Right renal cortex interstitium (tissue), 3 donors: ENCODE measurements at places on chromosomes 5 and 9.

DNA sequence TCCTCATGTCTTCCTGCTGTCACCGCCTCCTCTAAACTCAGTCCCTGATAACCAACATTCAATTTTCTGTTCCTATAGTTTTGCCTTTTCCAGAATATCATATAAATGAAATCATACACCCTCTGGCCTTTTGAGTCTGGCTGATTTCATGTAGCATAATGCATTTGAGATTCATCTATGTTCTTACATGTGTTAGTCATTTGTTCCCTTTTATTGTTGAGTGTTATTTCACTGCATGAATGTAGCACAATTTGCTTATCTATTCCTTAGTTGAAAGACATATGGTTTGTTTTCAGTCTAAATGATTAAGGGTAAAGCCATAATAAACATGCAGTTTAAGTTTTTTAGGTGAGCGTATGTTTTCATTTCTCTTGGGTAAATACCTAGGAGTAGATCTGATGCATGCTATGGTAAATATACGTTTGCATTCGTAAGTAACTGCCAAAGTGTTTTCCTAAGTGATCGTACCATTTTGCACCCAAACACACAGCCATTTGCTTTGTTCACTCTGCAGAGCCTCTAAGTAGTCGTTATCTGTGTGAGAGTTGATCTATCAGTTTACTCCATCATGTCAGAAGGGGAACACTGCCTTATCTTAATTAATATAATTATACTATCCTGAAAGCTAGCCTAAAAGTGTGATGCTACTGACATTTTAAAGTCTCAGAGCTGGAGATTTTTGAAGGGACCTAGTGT is 460.8 kb downstream of the DMAC1 start:
- DNase-seq = no peak

DNA sequence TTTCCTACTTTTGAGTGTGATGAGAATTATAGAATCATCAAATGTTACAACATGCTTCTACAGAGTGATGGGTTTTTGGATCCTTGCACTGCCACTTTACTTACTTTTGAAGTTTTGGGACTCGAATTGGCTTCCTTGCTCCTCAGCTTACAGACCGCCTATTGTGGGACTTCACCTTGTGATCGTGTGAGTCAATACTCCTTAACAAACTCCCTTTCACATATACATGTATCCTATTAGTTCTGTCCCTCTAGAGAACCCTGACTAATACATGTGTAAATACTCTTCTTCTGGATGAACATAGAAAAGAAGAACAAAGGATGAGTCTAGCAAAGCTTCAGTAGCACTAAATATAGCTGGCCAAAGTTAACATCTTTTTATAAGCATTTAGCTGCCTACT is 98.7 kb upstream of the PDE4D start:
- no peak for DNase-seq

DNA sequence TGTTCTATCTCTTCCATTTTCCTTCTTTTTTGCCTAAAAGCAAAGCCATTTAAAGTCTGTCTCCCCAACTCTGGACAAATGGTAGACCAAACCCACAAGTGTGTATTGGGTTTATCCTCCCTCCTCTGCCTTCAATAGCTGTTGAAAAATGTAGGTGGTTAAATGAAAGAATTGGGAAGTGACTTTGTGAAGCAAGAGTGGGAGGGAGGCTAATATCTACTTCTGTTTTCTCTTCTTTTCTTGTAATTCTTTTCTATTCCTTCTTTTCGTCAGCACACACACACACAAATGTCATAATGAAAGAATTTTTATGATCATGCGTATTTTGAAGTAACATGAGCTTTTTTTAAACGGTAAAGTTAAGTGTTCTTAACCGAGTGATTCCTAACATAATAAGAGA is 3.8 kb downstream of the CCDC152 start:
- no peak for DNase-seq

GRCh38 chr9:102779356-102779755 is 215.8 kb upstream of the CYLC2 start:
- DNase-seq = no peak

GRCh38 chr5:84438456-84438855 is 53.8 kb upstream of the EDIL3 start:
- no peak for DNase-seq

- no peak for DNase-seq
Measured at GRCh38 chr9:127030814-127031740, 91.4 kb downstream of the ANGPTL2 start.

GRCh38 chr5:172666251-172666650 is 25.2 kb downstream of the NEURL1B start:
- no peak for DNase-seq

DNA sequence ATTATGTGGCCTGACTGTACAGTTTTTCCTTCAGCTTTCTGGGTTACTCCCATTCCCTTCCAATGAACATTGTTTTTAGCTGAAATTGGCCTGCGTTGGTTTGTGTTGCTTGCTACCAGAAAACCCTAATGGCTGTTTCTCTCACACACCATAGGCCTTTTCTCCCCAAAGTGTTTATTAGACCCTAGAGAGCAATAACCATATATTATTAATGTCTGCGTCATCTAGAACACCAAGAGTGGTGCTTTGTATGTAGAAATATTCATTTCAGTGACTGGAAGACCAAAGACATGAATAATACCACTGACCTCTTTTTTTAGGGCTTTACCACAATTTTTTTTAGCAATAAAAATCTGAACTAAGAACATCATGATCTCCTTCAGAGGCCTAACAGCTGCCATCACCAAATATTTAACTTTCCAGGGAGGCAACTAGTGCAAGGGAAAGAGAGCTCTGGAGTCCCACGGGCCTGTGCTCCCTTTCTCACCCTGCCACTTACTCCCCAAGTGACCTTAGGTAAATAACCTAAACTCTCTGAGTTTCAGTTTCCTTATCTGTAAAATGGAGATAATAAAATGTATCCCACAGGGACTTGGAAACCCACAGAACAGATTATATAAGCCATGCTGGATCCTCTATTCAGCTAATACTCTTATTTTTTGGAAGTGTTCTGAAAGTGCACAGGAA is 201.9 kb upstream of the ISL1 start:
- no peak for DNase-seq

DNA sequence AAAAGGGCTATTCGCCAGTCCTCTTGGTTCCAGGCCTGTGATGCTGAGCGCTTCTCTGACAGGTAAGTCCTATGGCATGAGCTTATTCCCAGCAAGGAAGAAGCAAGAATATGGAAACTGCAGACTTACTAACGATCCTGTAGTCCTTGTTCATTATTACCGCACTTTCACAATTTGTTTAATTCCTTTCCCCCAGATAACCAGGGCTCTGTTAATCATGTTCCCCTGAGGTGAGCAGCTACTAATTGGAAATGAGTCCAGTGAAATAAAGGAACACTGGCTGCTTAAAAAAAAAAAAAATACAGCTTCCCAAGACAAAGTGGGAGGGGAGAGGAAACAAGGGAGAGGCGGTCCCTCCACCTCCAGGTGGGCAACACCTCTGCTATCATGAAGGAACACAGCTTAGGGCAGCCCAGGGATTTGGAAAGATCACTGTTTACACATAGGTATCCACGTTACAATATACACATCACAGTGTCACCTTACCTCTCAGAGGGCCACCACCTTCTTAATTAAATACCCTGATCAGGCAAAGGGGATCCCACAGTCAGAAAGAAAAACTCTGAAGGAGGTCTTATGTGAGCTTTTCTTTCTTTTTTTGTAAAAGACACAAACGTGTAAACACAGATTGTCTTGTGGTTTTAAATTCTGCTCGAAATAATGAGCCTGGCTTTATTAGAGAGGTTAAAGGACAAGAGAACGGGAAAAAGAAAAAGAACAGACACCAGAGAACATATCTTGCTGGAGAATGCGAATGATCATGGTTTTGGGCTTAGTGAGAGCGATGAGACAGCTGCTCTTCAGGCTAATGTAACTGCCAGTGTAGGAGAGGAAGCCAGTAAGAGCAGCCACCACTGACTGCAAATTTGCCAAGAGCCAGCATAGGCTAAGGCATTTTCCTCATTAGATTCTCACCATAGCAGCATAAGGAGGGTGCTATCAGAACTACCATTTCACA is 258.6 kb downstream of the CRB2 start:
- no peak for DNase-seq

DNA sequence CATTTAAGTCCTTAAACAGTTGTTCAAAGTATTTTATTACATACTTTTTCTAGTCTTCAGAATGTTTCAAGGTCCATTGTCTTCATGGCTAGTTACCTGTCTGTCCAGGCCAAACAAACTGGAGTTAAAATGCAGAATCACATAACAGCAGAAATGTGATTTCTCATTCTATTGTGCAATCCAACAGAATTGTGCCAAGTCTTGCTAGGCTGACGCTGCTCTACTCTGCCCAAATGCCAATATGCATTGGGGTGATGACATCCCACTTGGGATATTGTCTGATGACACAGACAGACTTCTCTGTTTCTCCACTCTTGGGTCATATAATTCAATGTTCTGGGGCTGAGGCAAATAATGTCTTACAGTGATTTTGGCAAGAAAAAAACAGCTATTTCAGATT is 5.2 kb upstream of the SLC22A5 start:
- no peak for DNase-seq

DNA sequence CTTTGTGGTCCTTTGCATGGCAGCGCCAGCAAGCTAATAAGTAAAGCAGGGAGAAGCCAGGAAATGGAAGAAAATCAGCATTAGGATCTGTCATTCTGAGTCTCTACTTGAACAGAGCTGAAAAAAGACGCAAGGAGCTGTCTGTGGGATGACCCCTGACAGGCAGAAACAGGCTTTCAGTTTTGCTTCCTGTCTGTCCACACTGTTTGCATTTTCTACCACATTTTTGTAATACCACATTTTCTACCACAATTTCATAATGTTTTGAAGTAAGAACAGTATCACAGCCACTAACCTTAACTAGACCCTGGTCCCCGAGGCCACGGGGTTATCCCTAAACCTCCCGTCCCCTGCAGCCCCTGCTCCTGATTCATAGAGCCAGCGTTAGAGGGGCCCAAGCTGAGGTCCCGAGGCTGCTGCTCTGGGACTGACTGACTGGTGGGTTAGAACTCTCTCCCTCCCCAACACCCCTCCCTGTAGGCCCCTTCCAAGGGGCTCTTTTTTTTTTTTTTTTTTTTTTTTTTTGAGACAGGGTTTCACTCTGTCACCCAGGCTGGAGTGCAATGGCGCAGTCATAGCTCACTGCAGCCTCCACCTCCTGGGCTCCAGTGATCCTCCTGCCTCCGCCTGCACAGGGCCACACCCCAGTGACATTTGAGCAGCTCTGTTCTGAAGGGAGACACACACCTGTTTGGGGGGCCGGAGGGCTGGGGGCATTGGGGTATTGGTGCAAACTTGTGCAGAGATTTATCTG is 4.0 kb upstream of the CLIC3 start:
- DNase-seq = no peak

- no peak for DNase-seq
Measured at GRCh38 chr5:172768573-172769341, 2.2 kb downstream of the DUSP1 start.

DNA sequence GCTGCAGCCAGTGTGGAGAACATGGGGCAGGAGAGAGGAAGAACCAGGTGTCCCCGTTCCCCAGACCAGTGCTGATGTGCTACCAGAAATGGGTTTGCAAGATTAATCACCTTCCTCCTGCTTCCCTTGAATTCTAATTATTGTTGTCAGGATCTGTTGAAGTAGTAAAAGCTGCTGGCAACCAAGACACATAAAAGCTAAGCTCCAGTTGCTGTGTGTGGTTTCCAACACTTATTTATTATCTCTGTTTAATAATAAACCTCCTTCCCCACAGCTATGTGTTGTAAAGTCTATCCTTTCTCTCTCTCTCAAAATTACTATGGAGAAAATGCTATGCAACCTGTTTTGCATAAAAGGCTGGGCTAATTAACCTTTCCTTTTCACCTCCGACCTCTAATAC is 2.3 kb upstream of the RETREG1 start:
- DNase-seq = no peak

- no peak for DNase-seq
Measured at GRCh38 chr5:145980718-145981117, 44.3 kb downstream of the SH3RF2 start.

DNA sequence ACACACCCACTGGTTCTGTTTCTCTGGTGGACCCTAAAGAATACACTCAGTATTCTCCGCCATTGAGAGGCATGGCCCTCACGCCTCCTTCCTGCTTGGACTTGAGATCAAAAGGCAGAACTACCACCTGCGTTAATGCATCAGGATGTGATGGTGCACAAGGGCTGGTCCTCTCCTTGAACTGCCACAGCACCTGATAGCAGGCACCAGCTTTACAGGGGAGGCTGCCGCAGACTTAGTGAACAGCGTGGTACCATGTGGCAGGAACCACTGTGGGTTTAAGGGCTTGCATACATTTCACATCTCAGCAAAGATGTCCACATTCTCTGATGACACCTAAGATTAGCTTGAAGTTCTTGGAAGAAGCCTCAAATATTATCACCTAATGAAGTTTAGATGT is 208.7 kb downstream of the GADD45G start:
- DNase-seq = no peak

DNA sequence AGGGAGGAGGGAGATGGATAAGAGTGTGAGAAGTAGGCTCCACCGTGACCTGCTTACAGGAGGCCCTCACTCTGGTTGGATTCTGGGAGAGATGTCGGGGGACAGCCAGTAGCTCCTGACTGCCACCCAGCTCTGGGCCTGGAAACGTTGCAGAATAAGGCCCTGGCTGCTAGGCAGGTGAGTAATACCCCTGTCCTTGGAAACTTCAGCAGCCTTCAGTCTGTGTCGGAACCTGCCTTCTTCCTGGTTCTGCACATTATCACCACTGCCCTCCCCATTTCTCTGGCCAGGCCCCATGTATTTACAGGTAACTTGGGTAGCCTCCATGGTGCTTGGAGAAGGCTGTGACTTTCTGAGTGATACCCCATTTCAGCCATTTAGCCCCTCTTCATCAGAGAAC is 26.8 kb downstream of the FAXDC2 start:
- no peak for DNase-seq

- DNase-seq = no peak
Measured at GRCh38 chr5:93874491-93874890, 133.1 kb upstream of the POU5F2 start.

DNA sequence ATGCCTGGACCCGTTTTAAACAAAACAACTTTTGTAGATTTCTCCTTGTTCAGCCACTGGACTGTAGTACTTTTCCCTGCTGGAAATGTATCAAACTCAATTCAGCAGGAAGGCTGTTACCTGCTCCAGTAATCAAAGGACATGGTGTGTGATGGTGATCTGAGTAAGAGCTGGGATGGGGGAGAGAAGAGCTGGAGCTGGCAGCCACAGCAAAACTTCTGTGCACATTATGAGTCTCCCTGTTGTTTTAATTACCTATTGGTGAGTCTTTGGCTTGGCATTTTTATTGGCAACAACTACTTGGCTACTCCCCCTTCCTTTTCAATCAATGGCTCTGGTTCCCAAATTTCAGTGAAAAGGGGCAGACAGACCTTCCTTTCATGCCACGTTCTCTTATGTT is 9.7 kb downstream of the NREP start:
- no peak for DNase-seq

DNA sequence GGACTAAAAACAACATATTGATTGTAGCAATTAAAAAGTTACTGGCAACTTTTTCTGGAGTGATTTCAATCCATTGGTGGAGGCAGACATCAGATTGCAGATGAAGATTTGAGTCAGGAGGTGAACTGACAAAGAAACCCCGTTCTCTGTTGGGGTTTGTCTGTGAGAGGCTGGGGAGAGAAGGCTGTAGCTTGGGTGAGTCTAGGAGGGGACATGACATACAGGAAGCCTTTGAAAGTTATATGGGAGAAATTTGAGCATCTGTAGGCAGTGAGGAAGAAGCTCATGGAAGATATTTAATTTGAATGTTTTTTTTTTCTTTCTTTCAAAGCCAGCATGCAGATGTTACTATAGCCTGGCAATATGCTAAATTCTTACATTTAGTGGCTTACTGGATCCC is 26.0 kb downstream of the KDM4C start:
- DNase-seq = no peak

- DNase-seq = no peak
Measured at GRCh38 chr5:1997640-1998347, 115.1 kb upstream of the IRX4 start.
